ENCODE measurements at places on chromosomes 2 and 18.

GRCh38 chr2:28778392-28778791 lies 26.8 kb downstream of the PPP1CB start:
- DNase-seq: no peak

DNA sequence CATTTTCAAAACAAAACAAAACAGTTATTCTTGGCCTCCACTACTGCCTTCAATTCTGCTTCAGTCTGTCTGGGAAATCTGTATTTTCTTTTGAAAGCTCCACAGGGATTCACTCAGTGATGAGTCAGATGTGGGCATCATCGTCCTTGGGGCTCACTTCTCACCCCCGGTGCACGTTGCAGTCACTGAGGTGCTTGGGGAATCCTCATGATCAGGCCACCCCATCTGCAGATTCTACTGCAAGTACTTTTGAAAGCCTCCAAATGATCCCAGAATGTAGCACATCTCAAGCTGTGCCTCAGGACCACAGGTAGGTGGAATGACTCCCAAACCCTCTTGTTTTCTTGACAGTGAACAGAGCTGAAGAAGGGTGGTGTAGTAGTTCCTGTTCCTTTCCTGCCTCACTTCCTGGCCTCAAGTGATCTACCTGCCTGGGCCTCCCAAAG lies 34.3 kb downstream of the LPIN2 start:
- DNase-seq: no peak

DNA sequence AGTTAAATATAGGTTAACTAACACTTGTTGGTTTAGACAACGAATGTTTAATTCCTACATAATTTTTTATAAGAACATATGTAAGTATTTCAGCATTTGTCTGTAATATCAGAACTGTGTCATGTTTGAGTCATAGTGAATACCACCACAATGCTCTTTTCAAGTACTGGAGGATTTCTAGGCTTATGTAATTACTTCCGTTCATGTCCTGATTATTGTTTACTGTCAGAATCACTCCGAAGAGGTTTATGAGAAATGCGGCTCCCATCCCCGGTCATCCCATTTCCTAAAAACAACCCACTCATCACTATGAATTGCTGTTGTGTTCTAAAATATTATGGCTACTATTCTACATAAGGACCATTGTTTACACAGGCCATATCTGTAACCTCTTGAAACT lies 45.1 kb downstream of the CDH19 start:
- DNase-seq: no peak

DNA sequence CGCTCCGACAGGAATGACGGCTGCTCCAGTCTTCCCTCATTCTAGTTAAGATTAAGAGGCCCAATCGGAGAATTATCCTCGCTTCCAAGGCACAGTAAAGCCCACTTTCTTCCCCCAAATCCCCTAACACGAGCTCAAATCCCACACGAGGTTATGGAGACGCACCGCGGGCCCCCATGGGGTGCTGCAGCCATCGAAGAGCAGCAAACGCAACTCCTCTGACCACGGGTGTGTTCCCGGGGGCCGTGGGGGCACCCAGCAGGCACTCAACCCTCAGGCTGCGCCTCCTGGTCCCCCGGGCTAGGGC lies 446 bp downstream of the COPS9 start:
- DNase-seq: no peak

DNA sequence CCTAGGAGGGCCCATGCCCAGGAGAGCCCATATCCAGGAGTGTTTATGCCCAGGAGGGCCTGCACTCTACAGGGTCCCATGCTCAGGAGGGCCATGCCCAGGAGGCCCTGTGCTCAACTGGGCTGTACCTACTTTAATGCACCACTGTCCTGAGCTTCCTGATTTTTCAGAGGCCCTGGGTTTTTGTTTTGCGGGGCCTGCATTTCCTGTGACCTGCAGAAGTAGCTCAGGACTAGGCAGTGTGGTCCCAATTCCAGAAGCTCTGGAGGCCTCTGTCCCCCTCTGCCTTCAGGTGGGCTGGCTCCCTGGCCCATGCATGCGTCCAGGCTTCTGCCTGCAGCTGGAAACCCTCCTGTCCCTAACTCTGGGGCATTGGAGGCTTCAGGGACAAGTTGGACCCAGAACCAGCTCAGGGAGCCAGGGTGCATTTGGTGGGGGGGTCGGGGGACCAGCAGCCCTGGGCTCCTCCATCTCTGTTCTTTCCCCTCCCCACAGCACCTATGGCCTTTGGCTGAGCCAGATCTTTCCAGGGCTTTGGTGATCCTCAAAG lies 10.8 kb downstream of the GPR35 start:
- DNase-seq: no peak

- DNase-seq: no peak
Measured at GRCh38 chr2:179022685-179023084, 27.3 kb downstream of the CCDC141 start.

DNA sequence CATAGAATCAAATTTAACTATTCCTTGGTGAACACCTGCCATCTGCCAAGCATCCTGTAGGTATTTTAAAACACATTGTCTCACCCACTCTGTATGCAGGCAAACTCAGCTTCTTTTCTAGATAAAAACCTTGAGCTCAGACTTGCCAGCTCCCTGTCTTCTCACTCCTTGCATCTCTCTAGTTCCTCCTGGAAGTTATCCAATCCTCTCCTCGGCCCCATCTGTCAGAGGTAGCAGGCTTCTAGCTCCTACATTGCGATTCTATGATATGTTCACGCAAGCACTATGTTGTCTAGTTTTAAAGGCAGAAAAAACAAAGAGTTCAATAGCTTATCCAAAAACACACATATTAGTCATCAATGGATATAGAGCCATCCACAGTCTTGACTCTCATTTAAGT lies 67.0 kb upstream of the APCDD1 start:
- no peak for DNase-seq

DNA sequence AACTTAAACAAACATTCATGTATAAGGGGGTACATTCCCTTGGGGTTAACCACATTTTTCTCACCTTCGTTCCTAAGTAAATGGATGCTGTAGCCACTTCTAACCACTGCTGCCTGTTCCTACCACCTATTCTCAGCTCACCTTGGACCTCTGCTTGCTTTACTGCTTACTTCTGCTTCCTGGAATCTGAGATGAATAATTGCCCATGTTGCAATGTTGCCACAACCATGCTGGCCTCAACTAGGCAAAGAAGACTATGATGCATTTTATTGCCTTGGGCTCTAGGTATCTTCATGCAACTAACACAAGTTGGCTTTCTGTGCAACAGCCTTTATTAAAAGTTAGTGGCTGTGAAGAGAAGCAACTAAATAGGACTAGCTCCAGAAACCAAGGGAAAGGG lies 106.3 kb upstream of the TCF4 start:
- no peak for DNase-seq

GRCh38 chr2:181363164-181363563 lies 94.0 kb upstream of the ITGA4 start:
- no peak for DNase-seq

- DNase-seq: no peak
Measured at GRCh38 chr2:227890495-227891079, 19.2 kb downstream of the DAW1 start.

DNA sequence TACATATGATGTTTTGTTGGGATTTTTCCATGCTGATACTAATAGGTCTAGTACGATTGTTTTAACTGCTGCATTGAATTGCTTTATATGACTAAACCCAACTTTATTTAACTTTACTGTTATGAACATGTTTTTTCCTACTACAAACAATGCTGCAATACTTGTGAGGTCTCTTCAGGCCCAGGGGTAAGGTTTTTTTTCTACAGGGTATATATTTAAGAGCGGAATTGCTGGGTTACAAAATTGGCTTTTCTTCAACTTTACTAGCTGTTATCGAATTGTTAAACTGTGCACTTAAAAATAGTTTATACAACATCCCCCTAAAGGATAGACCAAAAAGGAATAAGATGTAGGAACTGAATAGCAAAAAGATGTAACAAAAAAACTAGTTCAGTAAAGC lies 78.5 kb upstream of the TMEM178A start:
- no peak for DNase-seq

DNA sequence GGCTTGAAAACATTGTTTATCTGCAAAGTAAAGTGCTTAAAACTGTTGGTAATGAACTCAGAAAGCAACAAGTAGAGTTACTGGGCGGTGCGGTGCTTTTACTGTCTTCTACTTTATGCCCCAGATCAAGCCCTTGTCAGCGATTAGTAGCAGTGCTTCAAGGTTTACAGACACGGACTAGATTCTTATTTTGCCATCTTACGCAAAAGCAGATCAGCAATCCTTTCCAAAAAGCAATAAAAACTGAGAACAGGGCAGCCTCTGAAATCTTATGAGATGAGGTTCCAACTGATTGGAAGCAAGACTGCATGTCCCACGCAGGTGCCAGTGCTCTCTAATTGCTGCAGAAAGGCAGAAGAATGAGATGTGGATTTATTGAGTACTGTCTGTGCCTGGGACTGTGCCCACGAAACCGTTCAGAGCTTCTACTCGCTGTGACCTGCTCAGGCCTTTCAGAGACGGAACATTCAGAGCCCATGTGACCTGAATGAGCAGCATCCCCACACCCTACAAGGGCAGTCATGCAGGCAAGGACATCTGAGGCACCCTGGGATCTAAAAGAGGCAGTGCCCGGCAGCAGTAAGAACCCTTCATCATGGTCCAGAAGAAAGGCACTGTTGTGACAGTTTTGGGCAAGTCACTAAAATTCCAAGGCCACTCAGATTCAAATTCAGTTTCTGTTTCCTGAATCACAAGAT lies 15.7 kb downstream of the COL4A3 start:
- no peak for DNase-seq

- DNase-seq: no peak
Measured at GRCh38 chr18:46899274-46899948, 17.9 kb downstream of the PIAS2 start.

DNA sequence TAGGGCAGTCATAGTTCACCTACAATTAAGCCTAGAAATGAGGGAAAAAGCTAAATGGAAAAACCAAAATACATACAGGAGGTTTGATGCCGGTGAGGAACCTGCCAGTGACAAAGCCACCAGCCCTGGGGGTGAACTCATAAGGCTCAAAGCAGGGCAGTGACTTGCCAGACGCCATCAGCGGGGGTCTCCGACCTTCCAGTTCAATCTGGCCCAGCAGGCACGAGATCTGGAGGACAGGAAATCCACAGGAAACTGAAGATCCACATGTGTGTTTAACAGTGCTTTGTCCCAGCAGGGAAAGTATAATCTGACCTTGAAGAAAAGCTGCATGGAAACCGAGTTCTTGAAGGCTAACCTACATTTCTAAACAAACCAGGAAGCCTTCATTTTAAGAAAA lies 60.1 kb downstream of the POLR1A start:
- DNase-seq: no peak

- no peak for DNase-seq
Measured at GRCh38 chr2:136394136-136395060, 276.4 kb upstream of the CXCR4 start.

DNA sequence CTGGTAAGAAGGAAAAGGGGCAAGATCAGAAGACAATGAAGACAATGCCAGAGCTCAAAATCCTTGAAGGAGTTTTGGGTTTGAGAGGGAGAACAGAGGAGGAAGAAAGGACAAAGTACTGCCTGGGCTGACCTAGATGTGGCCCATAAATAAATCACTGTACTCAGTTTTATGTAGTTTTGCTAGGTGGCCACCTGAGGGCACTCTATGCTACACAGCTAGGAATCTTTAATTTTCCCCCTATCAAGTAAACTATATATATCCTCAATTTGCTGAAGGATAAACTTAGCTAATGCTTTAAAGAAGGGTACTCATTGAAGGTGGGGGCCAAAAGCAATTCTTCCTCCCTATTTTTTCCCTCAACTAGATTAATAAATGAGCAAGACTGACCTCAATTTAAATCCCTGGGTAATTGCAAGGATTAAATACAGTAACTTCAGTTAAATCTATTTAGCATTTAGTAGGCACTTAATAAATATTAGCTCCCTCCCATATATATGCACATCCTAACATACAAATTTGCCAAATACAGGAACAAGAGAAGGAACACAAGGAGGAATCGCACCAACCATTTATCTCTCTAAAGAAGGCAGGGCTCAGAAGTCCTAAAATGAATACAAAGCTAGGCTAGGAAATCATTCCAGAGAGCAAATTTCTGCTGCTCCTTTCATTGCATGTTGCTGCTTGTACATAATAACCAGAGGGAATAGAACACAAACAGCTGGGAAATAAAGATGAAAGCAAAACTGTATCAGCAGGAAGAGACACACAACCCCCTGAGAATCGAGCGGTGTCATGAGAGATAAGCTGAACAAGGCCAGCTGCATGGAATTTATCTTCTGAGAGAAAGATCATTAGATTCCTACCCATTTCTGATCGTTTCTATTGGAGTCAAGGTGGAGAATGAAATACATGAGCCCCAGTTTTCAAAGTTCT lies 540.1 kb downstream of the NRXN1 start:
- DNase-seq: no peak

DNA sequence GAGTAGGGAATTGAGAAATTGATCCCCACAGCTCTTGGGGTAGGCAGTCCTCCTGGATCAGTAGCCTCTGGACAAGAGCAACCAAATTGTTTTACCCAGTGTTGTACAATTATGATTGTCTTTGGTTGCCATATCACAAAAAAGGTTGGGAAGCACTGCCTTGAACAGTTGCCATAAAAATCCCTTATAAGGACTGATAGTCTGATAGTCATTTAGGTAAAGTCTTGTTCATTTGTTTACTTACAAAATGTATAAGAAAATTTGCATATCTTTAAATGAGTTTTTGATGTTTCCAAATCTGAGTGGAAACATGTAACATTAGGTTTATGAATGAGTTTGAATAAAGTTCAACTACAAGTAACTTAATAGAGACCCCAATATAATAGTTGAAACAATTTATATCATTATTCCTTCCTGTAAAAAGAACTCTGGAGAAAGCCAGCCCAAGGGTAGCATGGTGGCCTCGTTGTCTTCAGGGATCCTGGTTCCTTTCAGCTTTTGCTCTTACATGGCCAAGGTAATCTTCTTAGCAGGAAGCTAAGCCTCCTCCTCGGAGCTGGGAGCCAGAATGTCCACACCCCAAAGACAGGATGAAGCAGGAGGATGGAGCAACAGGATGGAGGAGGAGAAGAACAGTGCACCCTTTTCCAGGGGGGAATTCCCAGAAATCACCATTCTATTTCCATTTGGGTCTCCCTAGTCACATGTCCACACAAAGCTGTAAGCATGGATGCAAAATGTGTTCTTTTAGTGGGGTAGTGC lies 35.7 kb upstream of the NEMP2 start:
- no peak for DNase-seq

- DNase-seq: no peak
Measured at GRCh38 chr2:98087447-98088020, 567 bp downstream of the VWA3B start.

DNA sequence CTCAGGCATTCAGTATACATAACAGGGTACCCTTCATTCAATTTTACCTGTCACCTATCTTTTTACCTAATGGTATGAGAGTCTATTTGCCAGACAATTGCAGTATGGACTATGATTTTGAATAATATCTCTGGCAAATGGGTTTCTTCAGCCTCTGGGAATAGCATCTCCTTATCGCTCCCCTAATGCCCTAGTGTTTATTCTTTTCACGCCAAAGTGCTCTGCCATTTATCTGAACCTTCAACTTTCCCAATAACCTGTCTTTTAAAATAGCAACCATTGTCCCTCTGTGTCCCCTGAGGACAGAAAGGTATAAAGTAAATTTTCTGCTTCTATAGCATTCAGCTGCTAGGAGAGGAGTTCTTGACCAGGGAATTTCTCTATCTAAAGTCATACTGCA lies 45.0 kb upstream of the FSHR start:
- DNase-seq: no peak
